ENCODE measurements at places on chromosomes 12 and 14. TPM values are rescaled to one million over a fixed set of nuclear protein-coding genes. Genes with fewer than 3 reads are reported as not detected.

GRCh38 chr12:92571169-92571568, 131.6 kb upstream of the PLEKHG7 start:
- H3K36me3 ChIP-seq = no peaks in the 10 kb centered on the region
- no peaks in the 10 kb centered on the region for H3K4me1 ChIP-seq
- no peak for DNase-seq
- H3K27me3 ChIP-seq = no peaks in the 10 kb centered on the region
- H3K27ac ChIP-seq = no peak overlapping the region

DNA sequence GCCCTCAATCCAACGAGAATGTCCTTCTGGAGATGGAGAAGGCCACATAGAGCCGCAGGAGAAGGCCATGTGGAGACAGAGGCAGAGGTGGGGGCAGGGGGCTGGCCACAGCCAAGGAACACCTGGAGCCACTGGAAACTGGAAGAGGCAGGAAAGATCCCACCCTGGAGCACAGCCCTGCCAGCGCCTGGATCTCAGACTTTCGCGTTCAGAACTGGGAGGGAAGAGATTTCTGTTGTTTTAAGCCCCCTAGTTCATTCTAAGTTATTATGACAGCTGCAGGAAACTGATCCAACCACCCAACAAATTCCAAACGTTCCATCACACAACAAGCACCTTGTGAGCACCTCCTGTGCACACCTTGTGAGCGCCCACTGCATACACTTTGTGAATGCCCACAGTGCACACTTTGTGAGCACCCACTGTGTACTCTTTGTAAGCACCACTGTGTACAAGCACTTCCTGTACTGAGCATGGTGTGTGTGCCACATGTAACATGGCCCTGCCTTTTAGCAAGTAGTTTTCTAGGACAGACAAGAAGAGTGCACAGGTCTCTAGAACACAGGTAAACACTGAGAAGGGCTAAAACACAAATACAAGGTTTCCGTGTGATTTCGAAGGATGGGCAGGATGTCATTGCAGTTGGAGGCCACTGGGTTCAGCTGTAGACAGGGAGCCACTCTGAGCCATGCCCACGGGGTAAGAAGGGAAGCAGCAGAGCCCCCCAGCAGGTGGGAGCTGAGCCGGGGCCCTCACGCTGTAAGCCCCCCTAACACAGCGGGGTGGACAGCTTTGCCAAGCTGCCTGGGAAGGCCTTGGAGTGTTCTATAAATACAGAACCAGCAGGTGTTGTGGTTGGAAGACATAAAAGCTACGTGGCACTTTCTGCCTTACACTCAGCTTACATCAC, 15.4 kb downstream of the RIMBP2 start:
- H3K4me1 ChIP-seq = 0 out of 2 replicates have a peak, but pooled peaks cover 3% of the 10 kb centered on the region
- DNase-seq = peak; percentile 42
- H3K4me3 ChIP-seq = no peak overlapping the region

The RFX4 gene
- total RNA-seq = not detected

The IL23A gene
- total RNA-seq = 2.3 TPM

DNA sequence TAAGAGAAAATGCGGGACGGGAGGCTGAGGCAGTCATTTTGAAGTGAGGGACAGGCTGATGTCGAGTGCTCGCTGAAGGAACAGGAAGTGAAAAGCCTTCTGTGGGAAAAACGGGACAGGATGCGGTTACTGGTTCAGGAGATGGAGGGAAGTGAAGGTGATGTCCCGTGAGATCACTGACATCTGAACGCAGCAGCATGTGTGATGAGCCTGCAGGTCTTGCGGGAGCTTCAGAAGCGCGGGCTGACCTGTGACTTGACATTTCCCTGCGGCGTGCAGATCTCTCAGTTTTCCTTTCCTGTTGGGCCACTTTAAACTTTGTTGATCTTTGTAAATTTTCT, 77.8 kb downstream of the DDX51 start:
- H3K36me3 ChIP-seq = peaks cover 14% of the 10 kb centered on the region
- no peaks in the 10 kb centered on the region for H3K27me3 ChIP-seq
- H3K4me1 ChIP-seq = no peaks in the 10 kb centered on the region

GRCh38 chr12:53289891-53290290, 5.5 kb upstream of the PFDN5 start:
- H3K27ac ChIP-seq = no peak overlapping the region
- H3K36me3 ChIP-seq = peaks cover 45% of the 10 kb centered on the region
- H3K4me1 ChIP-seq = no peaks in the 10 kb centered on the region
- DNase-seq = no peak

The CMTM5 gene
- not detected for total RNA-seq

The ANO4 gene
- 2.9 TPM for total RNA-seq

GRCh38 chr12:12336049-12336411, 14.0 kb downstream of the MANSC1 start:
- no peak overlapping the region for H3K4me3 ChIP-seq
- H3K27me3 ChIP-seq = no peaks in the 10 kb centered on the region
- peaks cover 4% of the 10 kb centered on the region for H3K4me1 ChIP-seq

DNA sequence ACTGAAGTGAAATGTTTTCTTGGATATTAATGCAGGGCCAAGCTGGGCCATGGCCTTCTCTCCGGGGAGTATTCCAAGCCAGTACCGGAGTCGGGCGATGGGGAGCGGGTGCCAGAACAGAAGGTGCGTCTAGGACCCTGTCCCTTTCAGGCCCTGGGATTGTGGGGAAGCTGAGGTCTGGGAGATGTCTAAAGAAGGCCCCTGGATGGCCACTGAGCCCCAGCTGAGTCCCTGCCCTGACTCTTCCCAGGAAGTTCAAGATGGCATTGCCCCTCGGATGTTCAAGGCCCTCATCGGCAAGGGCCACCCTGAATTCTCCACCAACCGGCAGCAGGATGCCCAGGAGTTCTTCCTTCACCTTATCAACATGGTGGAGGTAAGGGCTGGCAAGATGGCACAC, 7.2 kb upstream of the TPI1 start:
- DNase-seq = no peak
- peaks cover 69% of the 10 kb centered on the region for H3K36me3 ChIP-seq
- H3K27ac ChIP-seq = no peak overlapping the region
- no peak overlapping the region for H3K4me3 ChIP-seq

The B4GALNT3 gene
- 20.3 TPM for total RNA-seq

DNA sequence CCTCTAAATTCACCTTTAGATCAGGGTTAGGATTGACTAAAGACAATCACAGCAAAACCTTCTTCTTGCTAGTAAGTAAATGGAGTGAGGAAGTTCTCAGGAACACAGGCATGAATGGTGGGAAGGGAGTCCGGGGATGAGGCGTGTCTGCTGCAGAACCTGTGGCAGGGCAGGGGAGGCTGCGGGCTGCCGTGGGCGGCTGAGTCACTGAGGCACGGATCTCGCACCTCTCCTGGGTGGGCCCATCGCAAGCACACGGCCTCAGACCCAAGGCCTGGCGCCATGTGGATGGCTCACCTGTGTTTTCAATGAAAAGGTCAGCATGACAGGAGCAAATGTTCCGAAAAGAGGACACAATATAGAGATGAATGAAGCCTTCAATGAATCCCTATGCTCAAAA, 85.4 kb downstream of the PIWIL1 start:
- no peaks in the 10 kb centered on the region for H3K4me1 ChIP-seq
- H3K36me3 ChIP-seq = no peaks in the 10 kb centered on the region
- H3K27ac ChIP-seq = no peak overlapping the region
- H3K27me3 ChIP-seq = no peaks in the 10 kb centered on the region
- H3K4me3 ChIP-seq = no peak overlapping the region

- no peaks in the 10 kb centered on the region for H3K36me3 ChIP-seq
- H3K4me3 ChIP-seq = no peak overlapping the region
- H3K27ac ChIP-seq = no peak overlapping the region
- no peaks in the 10 kb centered on the region for H3K27me3 ChIP-seq
These were observed 162.8 kb downstream of the SNAPC1 start for GRCh38 chr14:61925043-61925442.

The RNF212B gene
- total RNA-seq = 1.2 TPM

- no peak overlapping the region for H3K27ac ChIP-seq
- H3K36me3 ChIP-seq = no peaks in the 10 kb centered on the region
- H3K27me3 ChIP-seq = no peaks in the 10 kb centered on the region
- H3K4me1 ChIP-seq = no peaks in the 10 kb centered on the region
- H3K4me3 ChIP-seq = no peak overlapping the region
- no peak for DNase-seq
These were observed 88.5 kb upstream of the EVL start for GRCh38 chr14:99976681-99977080.

- DNase-seq = no peak
- H3K36me3 ChIP-seq = no peaks in the 10 kb centered on the region
- no peaks in the 10 kb centered on the region for H3K27me3 ChIP-seq
- H3K4me3 ChIP-seq = no peak overlapping the region
These were observed 173.3 kb upstream of the FAR2 start for GRCh38 chr12:28975564-28976340.

DNA sequence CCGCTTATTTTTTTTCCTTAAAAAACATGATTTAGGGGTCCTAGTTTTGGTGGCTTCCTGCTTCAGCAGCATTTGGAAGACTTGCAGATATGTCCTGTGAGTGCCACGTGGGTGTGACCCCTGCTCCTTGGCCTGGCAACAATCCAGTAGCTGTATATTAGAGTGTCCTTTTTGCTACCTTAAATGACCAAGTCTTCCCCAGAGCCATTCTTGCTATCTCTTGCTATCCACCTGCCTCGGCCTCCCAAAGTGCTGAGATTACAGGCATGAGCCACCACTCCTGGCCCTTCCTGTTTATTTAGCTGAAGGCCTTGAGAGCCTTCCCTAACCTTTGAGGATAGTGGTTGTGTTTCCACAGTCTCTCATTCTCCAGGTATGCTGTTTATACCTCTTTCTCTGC, 17.0 kb downstream of the TPCN1 start:
- no peaks in the 10 kb centered on the region for H3K36me3 ChIP-seq
- H3K27me3 ChIP-seq = no peaks in the 10 kb centered on the region
- no peak overlapping the region for H3K4me3 ChIP-seq
- peaks cover 3% of the 10 kb centered on the region for H3K4me1 ChIP-seq
- H3K27ac ChIP-seq = no peak overlapping the region

The SLCO1C1 gene
- total RNA-seq = 0.55 TPM

The LTBP2 gene
- total RNA-seq = 0.59 TPM

The RNU4-1 gene
- 1,786 TPM for total RNA-seq

The CLEC4C gene
- not detected for total RNA-seq

The PRICKLE1 gene
- total RNA-seq = 26.1 TPM

GRCh38 chr12:48525332-48525731, at the start of gene OR8S1:
TSS of gene OR8S1 (plus strand) at chr12:48525632. CDS start at chr12:48525632, 0 bp downstream.
- no peaks in the 10 kb centered on the region for H3K4me1 ChIP-seq
- H3K4me3 ChIP-seq = no peak within 1 kb of the TSS
- H3K36me3 ChIP-seq = no peaks in the 10 kb centered on the region
- DNase-seq = no peak
- no peaks in the 10 kb centered on the region for H3K27me3 ChIP-seq

DNA sequence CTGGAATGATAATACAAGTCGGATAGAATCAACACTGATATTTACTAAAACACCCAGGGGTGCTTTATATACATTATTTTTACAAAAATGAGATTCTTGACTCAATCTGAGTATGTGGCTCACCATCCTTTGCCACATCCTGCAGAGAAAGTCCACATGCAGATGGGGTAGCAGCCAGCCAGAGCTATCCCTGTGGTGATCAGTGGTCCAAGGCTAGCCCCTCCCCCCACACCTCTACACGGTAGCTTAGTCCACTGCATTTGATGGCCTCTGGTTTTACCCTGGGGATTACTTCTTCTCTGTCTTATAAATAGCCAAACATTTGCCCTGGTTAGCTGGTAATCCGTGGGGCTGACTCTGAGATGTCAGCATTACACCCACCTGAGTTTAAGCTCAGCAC, 28.1 kb upstream of the TTC7B start:
- no peaks in the 10 kb centered on the region for H3K36me3 ChIP-seq
- H3K27ac ChIP-seq = no peak overlapping the region
- no peak overlapping the region for H3K4me3 ChIP-seq
- peak; percentile 33 for DNase-seq

The NRXN3 gene
- total RNA-seq = 4.1 TPM

The CLEC4D gene
- total RNA-seq = not detected

The INHBC gene
- total RNA-seq = not detected

The PSEN1 gene
- 38.7 TPM for total RNA-seq

The MMP17 gene
- 34.4 TPM for total RNA-seq

All from H1 (cell line).